ENCODE measurements at places on chromosomes 5 and 9.

- no peak for DNase-seq
Measured at GRCh38 chr9:80635065-80635464, 1054.3 kb downstream of the TLE1 start.

DNA sequence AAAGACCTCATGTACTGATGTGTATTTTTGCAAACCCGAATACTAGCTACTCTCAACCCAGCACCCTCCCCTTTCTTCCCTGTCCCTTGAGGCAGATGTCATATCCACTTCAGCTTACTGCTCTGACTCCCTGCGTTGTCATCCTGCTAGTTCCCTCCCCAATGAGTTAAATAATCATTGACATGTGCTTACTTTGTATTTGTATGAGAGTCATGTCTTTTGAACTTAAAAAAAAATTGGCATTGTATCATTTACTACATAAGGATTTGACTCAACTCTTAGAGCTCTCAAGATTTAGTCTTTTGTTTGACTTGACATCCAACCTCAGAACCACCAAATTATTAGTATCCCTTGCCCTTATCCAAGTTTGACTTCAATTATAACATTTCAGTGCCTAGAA, 219.7 kb upstream of the TUT7 start:
- DNase-seq = no peak

- no peak for DNase-seq
Measured at GRCh38 chr5:113176196-113176595, 199.6 kb downstream of the DCP2 start.

- DNase-seq = no peak
Measured at GRCh38 chr9:6692881-6693361, 47.4 kb upstream of the GLDC start.

- no peak for DNase-seq
Measured at GRCh38 chr9:120310035-120310434, 269.9 kb downstream of the CDK5RAP2 start.
